ENCODE measurements at places on chromosomes 2 and 18. TPM values are rescaled to one million over a fixed set of nuclear protein-coding genes. Genes with fewer than 3 reads are reported as not detected.

DNA sequence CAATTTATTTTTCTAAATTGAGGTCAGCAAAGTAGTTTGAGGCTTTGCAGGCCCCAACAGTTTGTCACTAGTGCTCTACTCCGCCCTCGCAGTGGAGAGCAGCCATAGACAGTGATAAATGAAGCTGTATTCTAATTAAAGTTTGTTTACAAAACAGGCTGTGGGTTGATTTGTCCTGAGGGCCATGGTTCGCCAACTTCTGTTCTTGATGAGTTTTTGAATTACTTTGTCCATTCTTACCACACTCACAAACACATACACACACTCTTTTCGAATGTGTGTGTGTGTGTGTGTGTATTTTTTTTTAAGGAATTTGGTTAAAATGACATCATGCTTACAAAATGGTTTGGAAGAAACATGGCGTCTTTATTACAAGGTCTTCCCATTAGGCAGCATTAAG, 68.6 kb downstream of the MTCL1 start:
- DNase-seq: no peak

KRTCAP3 gene
- not detected for total RNA-seq

- no peak for DNase-seq
Observed at GRCh38 chr2:43158259-43158880, 68.0 kb downstream of the ZFP36L2 start.

GRCh38 chr2:241463276-241464135, 44.9 kb downstream of the STK25 start:
- no peak for DNase-seq

DNA sequence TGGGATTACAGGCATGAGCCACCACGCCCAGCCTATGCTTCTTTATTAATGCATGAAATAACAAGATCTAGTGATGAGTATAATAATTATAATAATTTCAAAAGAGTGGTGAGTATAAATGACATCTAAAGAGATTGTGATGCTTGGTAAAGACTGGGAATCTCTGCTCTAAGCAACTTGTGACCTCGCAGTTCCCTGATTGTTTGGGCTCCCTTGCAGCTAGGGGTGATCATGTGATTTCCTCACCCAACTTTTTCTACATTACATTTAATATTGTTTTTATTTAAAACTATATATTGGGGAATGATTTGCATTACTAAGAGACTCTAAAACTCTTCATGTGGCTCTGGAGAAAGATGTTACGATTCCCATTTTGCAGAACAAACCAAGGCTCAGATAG, 4.1 kb upstream of the PPM1B start:
- DNase-seq: no peak

- no peak for DNase-seq
Observed at GRCh38 chr2:71556692-71557250, 103.4 kb downstream of the DYSF start.

- no peak for DNase-seq
Observed at GRCh38 chr2:133271105-133271504, 297.2 kb downstream of the NCKAP5 start.

PROKR1 gene
- 0.08 TPM for total RNA-seq

- DNase-seq: no peak
Observed at GRCh38 chr18:36708366-36708765, 120.4 kb downstream of the TPGS2 start.

DNA sequence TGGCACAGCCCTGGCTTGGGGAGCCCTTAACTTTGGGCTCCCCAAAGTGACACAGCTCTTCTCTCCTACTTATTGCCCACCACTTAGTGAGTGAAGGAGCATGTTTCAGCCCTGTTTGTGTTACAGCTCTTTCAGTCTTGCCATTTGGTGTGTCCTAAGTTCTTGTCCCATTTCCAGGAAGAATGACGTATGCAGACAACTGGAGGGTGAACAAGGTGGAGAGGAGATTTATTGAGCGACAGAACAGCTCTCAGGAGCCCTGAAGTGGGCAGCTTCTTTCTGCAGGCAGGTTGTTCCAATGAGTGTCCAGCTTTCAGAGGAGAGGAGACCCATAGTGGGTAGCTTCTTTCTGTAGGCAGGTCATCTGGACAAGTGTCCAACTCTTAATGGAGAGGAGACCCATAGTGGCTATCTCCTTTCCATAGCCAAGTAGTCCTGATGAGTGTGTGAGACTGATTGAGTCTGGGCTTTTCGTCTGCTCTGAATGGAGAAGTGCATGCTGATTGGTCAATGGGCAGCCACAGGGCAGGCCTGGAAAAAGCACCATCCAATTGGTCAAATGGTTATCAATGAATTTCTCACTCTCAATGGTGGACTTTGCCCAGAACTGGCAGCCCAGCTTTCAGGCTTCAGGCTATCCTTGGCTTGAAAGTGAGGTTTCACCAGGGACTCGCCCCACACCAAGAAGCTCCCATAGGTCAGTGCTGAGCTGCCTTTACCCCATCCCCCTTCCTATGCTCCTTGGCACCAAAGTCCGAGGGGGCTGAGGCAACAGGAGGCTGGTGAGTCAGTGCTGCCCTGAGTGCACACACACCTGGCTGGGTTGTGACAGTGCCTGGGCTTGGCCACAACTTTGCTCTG, 688.2 kb downstream of the NYAP2 start:
- no peak for DNase-seq

MBD2 gene
- total RNA-seq: 33.4 TPM

DNA sequence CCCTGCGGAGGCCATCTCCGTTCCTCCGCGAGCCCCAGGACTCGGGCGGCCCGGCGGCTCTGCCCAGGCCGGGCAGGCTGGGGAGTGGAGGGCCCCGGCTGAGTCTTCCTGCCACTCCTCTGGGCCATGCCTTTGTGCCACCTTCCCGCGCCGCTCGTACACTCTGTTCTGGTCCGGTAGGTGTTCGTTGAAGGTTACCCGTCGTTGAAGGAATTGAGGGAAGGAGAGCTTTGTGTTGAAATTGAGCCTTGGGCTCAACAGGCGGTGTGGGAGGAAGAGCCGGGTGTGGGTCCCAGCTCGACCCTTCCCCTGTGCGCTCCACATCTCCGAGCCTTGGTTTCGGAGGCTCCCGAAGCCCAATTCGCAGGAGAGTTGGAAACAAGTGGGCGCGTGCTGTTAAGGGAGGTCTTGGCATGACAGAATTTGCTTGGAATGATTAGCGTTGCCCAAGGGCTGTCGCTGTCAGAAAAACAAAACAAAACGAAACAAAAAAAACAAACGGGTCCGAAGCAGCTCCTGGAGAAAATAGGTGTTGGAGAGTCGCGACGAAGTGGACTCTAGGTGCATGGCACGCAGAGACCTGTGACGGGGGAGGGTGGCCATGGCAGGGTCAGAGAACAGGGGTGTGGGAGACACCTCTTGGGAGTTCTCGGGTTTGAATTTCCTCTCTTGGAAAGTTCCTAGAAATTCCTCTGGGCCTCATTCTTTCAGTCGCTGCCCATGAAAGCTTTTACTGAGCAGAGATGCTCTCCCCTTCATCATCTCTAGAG, 1.2 kb upstream of the MZT2A start:
- DNase-seq: no peak

FAM237A gene
- total RNA-seq: 1.9 TPM

GRCh38 chr2:240567872-240568677, at the start of gene RNPEPL1:
Gene RNPEPL1, plus strand, starts transcription at chr2:240568484. Its CDS starts 103 bp downstream, at chr2:240568587.
- DNase-seq: peak; percentile 77

GRCh38 chr2:5145801-5146200, 546.4 kb upstream of the SOX11 start:
- DNase-seq: no peak

DNA sequence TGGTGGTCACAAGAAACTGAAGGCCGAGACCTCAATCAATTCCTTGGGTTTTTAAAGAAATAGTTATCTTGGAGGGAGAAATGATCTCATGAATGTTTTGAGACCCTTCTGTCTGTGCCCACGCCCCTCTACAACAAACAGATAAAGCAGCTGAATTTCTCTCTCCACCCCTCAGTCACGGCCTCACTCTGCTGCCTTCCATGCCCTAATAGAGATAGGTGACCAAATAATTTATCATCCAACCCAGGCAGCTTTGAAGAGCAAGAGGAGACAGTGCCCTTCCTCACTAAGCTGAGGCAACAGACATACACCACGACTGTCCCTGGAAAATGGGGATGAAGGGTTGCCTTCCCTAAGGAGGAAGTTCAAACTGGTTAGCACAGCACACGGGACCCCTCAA, 71.2 kb downstream of the LBH start:
- DNase-seq: no peak

FEV gene
- total RNA-seq: not detected

DNA sequence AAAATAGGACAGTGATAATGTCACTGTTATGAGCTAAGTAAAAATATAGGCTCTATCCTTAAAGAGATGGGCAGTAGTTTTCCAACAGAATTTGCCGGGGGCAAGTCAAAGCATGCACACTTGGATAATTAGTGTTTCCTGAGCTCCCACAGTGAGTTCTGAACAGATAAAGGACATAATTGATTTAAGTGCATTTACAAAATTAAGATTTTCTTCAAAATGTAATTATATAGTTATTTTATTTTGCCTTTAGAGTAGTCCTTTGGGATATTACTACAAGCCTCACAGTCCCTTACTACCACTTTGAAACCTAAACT, 107.6 kb downstream of the RAPGEF4 start:
- no peak for DNase-seq

- no peak for DNase-seq
Observed at GRCh38 chr2:177178797-177179196, 33.8 kb upstream of the HNRNPA3 start.

DNA sequence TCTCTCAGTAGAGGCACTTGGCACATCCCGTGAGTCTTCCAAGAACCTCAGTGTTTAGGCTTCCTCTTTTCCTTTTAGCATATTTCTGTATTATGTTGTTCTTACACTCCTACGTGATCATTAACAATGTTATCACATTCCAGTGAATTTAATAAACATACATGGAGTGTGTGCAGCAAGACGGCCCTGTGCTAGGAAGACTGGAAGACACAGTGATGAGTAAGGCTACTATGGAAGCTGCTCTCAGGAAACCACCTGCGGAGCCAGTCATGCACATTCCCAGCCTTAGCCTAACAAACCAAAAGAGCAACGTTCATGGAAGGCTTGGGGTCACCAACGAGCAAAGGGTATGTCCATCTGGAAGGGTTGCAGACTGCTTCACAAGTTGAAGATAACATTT, 103.4 kb downstream of the ETAA1 start:
- no peak for DNase-seq

PROC gene
- not detected for total RNA-seq

- no peak for DNase-seq
Observed at GRCh38 chr18:62418258-62418657, 93.1 kb downstream of the TNFRSF11A start.

DNA sequence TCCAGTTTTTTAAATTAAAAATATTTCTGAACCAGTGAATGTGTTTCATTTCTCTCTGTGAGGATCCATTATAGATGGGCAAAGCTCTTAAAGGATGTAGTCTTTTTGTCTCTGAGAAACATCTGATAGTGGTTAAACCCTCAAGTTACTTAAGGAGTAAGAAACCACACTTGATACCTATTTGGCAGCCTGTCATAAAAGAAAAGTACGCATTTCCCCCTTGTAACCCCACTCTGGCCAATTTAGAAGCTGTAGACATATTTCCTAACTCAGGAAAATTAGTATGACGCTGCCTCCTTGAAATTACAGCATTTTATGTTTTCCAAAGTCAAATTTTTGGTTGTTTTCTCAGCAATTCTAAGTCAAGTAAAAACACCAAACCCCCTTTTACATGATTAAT, 2.0 kb downstream of the STAT4 start:
- no peak for DNase-seq

VIT gene
- total RNA-seq: 2.6 TPM

FSIP2 gene
- 0.40 TPM for total RNA-seq

DNA sequence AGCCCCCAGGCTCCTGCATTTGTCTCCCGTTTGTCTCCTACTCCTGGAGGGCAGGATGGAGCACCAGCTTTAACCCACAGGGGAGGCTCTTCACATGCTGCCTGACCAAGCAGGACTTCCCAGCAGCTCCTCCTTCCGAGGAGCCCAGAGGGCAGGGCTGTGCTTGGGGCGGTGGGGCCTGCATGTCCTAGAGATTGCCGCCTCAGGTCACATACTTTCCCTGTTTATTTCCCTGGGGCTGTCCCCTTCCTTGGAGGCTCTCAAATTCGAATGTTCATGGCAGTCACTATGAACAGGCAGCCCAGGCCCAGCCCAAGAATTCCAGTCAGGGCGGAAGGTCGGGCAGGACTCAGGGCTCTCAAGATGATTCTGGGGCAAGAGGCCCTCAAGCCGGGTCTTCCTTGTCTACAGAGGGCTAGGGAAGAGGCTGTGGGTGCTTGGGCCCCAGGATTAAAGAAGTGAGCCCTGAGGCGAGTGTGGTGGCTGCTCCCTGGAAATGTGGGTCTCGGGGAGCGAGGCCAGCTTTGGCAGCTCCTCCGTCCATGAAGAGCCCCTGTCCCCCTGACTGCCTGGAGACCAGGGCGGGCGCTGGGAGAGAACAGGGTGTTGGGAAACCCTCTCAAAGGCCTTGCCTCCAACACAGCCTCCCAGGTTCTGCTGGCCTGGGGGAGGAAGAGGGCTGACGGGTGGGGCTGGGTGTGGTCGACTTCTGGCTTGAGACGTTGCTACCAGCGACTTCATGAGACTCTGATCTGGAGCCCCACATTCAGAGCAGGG, 48.9 kb upstream of the HPCAL1 start:
- DNase-seq: peak; percentile 65

- DNase-seq: no peak
Observed at GRCh38 chr2:192487636-192488035, 292.9 kb upstream of the TMEFF2 start.

DNA sequence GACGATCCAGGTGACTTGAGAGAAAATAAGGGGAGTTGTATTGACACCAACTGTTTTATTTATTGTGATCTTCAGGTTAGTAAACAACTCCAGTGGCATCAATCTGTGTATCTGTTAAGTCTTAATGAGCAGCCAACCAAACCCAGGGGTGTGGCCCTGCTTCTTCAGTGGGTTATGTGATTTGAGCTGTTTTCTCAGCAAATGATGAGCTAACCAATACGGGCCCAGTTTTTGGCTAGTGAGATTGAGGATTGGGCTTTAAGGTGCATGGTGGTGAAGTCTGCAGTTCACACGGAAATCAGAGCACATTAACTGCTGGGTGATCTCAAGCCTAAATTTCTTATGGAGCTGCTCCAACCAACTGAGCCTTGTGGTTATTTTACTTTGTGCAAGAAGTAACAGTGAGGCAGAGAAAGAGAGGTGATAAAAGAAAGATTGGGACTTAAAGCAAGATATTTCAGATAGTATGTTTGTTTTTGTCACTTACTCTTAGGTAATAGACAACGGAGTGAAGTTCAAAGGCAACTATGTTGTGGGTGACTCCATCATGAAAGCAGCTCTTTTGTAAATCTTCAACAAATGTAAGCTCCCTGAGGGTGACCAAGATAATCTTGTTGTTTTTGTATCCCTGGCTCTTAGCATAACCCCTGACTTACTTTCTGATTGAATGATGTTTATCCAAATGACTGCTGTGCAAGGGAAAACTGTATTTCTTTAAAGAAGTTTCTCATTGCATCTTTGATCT, 2.4 kb downstream of the MTCL1 start:
- no peak for DNase-seq
